Renal cortex interstitium (tissue), 15 donors: ENCODE measurements at places on chromosomes 5 and 9.

DNA sequence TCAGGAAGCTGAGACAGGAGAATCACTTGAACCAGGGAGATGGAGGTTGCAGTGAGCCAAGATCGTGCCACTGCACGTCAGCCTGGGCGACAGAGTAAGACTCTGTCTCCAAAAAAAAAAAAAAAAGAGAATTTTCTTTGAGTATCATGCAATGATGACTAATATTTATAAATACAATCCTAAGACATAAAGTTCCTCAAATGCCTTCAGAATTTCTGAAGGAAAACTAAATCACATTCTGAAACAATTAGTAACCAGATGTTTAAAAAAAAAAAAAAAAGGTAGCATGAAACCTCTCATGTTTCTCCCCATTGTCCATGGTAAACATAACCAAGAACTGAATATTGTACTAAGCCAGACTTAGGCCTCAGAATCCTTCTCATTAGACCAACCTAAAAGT, 23.1 kb downstream of the MLLT3 start:
- DNase-seq, result no peak

- no peak for DNase-seq
Measured at GRCh38 chr5:179302499-179303185, 42.6 kb downstream of the ADAMTS2 start.

DNA sequence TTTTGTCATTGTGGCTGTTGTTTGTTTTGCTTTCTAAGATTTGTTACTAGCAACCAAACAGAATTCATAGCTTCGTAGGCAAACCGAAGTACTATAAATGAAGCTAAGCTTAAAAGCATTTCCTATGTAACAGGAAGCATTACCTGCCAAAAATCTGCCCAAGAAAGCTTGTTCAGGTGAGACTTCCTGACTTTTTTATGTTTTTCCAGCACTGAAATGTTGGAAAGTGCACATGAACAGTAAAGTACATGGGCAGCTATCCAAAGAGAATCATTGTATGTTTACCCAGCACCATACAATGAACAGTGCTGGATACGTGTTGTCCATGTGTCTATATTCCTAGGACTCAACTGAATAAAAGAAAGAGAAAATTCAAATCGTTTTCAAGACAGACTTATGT, 247.1 kb downstream of the NFIB start:
- DNase-seq, result no peak

GRCh38 chr5:92147266-92147665, 764.1 kb upstream of the ARRDC3 start:
- no peak for DNase-seq

DNA sequence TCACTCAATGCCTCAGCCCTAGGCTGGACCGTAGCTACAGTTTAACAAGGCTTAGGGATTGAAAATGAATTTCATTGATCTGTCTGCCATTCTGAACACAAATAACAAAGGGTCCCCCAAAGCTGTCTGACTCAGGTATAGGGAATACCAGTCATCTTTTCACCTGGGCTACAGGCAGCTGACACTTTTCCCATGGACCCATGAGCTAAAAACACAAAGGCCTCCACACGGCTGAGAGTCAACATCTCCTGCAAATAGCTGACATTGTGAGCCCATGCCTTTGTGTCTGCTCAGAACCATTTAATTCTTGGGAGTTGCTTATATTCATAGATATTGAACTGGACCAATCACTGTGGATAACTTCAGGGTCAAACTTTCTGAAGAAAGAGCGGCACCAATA, 121.1 kb upstream of the SLIT3 start:
- DNase-seq, result no peak
